Osteoblast (primary cell): ENCODE measurements at places on chromosomes 1 and 21. TPM values are rescaled to one million over a fixed set of nuclear protein-coding genes. Genes with fewer than 3 reads are reported as not detected.
A peak's percentile ranks its signal among the peaks of the same experiment; 100 is the strongest.

DNA sequence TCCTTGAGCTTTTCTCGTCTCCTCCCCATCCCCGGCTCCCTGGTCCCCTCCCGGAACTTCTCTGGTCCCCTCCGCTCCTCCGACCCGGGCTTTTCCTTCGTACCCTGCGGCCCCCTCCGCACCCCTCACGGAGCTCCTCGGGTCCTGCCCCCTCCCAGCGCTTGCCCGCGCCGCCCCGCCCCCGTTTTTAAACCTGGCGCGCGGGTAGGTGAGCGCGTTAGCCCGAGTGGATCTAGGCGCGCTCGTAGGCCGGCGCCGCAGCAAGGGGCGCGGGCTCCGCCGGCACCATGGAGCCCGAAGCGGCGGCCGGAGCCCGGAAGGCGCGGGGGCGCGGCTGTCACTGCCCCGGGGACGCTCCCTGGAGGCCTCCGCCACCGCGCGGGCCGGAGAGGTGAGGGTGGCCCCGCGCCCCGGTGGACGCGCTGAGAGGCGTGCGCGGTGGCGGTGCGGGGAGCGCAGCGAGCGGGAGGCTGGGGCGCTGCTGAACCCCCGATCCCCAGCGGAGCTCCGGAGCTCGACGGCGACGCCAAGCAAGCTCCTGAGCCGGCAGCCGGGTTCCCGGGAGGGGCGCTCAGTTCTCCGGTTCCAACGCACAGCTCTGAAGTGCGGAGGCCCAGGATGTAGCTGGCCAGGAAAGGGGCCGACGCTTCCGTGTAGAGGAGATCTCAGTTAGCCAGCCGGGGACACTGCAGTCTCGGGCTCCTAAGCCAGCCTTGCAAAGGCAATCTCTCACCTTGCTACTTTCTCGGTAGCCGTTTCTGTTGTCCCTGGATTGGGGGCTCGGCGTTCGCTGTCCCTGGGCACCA, at the start of gene RIPPLY3:
Gene RIPPLY3 (plus strand): TSS at position 217 of the 806 bp plus-strand sequence. CDS start 71 bp downstream, at position 288.
- peaks cover 9% of the 10 kb centered on the region for H3K4me1 ChIP-seq
- H3K4me3 ChIP-seq: peak within 1 kb of the TSS; percentile 62
- H3K27me3 ChIP-seq: peaks cover 12% of the 10 kb centered on the region

DNA sequence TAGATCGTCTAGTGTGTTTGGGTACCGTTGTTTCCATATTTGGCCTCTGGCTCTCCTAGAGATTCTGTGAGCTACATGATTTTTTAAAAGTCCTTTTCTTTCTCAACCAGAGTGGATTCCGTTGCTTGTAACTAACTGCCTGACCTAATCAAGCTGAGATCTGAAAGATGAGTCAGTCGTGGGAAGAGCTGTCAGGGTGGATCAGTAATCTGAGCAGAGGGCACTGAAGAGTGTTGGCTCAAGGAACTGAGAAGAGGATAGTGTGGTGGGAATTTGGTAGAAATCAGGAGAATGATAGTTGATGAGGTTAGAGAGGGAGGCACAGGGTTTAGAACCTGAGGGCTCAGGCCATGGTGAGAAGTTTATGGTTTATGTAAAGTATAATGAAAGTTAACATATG, 52.2 kb downstream of the TRAF5 start:
- H3K27ac ChIP-seq: peak overlapping the region; percentile 44
- DNase-seq: peak; percentile 90
- no peaks in the 10 kb centered on the region for H3K36me3 ChIP-seq
- H3K27me3 ChIP-seq: no peaks in the 10 kb centered on the region

DNA sequence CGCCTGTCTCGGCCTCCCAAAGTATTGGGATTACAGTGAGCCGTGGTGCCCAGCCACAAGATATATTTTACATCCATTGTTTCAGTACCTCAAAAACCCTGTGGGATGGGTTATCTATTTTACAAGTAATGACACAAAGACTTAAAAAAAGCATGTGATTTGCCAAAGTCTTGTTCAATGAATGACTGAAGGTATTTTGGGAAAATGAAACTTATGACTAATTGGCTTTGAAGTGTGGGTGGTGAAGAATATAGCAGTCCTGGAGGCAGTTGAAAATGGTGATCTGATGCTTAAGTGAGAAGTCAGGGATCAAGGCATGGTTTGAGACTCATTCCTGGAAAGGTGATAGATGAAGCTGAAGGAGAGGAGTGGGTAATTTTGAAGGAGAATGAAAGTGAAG, 3.0 kb downstream of the SWT1 start:
- no peak overlapping the region for H3K27ac ChIP-seq
- H3K27me3 ChIP-seq: no peaks in the 10 kb centered on the region
- H3K36me3 ChIP-seq: no peaks in the 10 kb centered on the region
- peaks cover 10% of the 10 kb centered on the region for H3K4me1 ChIP-seq
- DNase-seq: no peak
- H3K4me3 ChIP-seq: no peak overlapping the region

DNA sequence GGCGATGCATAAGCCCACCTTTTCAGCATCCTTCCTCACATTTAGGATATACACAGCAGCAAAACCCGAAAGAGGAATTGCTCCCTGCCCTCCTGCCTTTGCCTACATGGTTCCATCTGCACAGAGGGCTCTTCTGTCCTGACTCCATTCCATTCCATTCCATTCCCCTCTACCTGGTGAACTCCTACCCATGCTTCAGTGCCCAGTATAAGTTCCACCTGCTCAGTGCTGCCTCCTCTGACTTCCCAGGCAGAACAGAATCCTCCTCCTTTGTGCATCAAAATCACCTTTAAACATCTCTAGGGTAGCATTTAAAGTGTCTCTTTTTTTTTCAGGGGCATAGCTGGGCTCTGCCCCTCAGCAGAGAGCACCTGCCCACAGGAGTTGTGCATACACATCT, 112.9 kb downstream of the PCNX2 start:
- no peak for DNase-seq
- peaks cover 7% of the 10 kb centered on the region for H3K36me3 ChIP-seq
- H3K27ac ChIP-seq: no peak overlapping the region
- peaks cover 4% of the 10 kb centered on the region for H3K4me1 ChIP-seq
- no peak overlapping the region for H3K4me3 ChIP-seq

- no peaks in the 10 kb centered on the region for H3K27me3 ChIP-seq
- H3K4me1 ChIP-seq: peaks cover 17% of the 10 kb centered on the region
- H3K36me3 ChIP-seq: peaks cover 21% of the 10 kb centered on the region
- peak; percentile 88 for DNase-seq
- peak overlapping the region; percentile 96 for H3K27ac ChIP-seq
These were observed 1.3 kb downstream of the TMEM167B start for GRCh38 chr1:109091839-109092193.

GRCh38 chr1:205191622-205192021, 19.9 kb downstream of the DSTYK start:
- no peak for DNase-seq
- no peak overlapping the region for H3K27ac ChIP-seq
- peaks cover 6% of the 10 kb centered on the region for H3K36me3 ChIP-seq

GRCh38 chr1:66778266-66778665, 22.8 kb downstream of the INSL5 start:
- H3K4me1 ChIP-seq: no peaks in the 10 kb centered on the region
- H3K27me3 ChIP-seq: no peaks in the 10 kb centered on the region
- no peak for DNase-seq
- no peak overlapping the region for H3K27ac ChIP-seq
- no peak overlapping the region for H3K4me3 ChIP-seq

The MAP3K21 gene
- under 0.01 TPM in 2 replicates for total RNA-seq

The BEND5 gene
- total RNA-seq: 0.72 and 1.2 TPM in 2 replicates

The LENEP gene
- 0.88 TPM in 1 of 2 replicates, not detected in the other for total RNA-seq

The GPR3 gene
- under 0.01 and 0.36 TPM in 2 replicates for total RNA-seq

The PRMT6 gene
- total RNA-seq: 18.9 and 22.4 TPM in 2 replicates

The C1orf35 gene
- total RNA-seq: 5.3 and 5.4 TPM in 2 replicates
